ENCODE measurements at places on chromosomes 7 and 10.

GRCh38 chr7:94182066-94182465 lies 177.9 kb upstream of the BET1 start:
- DNase-seq: no peak

DNA sequence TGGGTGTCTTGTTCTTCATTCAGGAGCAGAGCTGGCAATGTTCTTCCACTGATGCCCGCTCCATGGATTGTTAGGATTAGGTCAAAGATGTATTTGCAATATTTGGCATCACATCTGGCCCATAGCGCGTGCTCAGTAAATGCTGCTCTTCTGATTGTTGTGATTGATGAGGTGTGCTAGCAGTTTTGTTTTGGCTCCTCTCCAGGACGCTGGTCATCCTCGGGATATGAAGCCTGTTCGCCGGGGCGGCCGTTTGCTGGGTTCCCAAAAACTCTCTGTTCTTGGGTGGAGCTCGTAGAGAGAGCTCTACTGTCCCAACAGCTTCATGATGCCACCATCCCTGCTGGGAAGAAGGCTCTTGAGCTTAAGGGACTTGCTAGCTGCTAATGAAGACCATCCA lies 96.9 kb downstream of the XRCC2 start:
- no peak for DNase-seq

- no peak for DNase-seq
Observed at GRCh38 chr10:110192552-110192951, 14.9 kb upstream of the MXI1 start.

GRCh38 chr7:23276376-23276775 lies 22.8 kb upstream of the MALSU1 start:
- DNase-seq: no peak

DNA sequence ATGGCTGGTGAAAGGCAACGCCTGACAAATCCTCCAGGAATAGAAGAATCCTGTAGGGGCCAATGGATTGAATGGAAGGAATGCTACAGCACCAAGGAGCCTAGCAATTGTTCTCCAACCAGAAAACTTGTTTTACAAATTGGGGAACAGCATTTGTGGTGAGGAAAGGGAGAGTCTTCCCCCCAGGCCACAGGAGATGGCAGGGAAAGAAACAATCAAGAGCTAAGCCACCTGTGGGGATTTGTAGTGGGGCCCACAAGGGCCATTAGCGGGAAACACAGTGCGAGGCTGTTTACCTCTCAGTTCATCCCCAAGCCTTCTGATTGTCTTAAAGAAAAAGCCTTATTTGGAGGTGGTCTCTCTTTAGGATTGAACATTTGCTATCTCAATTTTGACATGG lies 48.5 kb upstream of the KCNMA1 start:
- DNase-seq: no peak

DNA sequence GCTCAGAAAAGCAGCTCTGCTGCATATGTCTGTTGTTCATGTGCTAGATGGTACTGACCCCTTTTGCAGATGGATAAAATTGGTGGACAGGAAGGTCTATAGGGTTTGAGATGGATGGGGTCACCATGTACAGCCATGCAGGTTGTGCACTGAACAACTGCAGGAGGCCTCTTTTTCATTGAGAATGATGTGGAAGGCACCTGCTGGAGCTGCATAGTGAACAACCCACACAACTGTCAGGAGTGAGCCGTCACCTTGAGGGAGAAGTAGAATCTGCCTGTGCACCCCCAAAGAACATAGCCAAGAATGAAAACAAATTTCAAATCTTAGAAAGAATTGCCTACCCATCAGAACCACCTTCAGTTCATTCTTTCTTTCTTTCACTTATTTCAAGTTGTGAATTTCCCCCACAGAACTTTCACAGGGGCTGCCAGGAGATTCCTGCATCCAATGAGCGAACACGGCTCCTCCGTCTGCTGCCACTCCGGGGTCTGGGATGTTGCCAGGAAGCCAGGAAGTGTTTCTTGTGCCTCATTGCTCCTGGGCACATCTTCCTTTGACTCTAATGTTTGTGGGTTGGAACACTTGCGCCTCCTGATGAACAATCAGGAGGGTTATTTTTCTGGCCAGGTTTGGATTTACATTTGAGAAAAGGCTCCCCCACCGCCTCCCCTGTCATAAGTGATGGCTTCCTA lies 53.7 kb upstream of the DOCK1 start:
- DNase-seq: peak; percentile 15

DNA sequence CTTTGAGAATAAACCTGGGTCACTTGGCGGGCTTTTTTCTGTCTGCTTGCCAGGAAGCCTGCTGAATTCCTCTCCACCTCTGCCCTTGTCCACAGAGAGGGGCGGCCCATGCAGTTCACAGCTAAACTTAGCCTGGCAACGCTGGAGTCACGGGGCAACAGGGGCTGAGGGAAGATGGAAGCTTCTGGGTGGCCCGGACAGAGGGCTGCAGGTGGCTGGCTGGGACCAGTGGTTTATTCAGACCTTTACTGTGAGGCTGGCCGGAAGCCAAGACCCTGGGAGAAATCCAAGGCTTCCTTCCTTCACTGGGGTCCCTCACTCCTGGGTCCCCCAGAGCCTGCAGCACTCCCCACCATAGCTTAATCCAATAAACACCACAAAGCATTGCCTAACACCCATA lies 17.0 kb downstream of the ITPRIP start:
- DNase-seq: no peak

- DNase-seq: peak; percentile 56
Observed at GRCh38 chr10:78472551-78472890, 438.9 kb downstream of the RPS24 start.

DNA sequence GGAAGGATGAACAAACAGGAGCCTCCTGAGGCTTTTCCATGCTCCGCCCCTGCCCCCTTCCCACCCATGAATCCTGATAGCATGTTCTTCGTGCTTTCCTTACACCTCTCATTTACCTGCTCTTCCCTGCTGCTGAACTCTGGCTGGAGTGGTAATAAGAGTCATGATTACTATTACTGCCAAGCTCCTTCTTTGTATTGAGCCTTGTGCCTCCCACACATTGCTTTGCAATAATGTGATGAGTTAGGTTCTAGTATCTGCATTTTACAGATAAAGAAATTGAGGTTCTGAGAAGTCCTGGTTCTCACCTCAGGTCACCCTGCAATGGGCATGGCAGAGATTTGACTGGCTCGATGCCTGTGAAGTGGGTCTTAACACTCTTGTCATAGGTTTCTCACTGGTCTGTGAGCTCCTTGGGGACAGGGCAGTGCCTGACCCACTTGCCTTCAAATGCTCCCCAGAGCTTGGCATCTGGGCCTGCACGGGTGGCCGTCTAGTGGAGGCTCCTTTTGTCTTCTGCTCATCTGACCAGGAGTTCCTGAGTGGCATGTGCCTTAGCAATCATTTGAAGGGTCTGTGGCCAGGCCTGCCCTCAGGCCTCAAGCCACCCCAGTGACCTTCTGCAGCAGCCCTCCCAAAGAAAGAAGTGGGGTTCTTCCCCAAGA lies 309.2 kb upstream of the ZMIZ1 start:
- DNase-seq: no peak

GRCh38 chr7:43658718-43659548 lies 70.4 kb downstream of the COA1 start:
- no peak for DNase-seq

DNA sequence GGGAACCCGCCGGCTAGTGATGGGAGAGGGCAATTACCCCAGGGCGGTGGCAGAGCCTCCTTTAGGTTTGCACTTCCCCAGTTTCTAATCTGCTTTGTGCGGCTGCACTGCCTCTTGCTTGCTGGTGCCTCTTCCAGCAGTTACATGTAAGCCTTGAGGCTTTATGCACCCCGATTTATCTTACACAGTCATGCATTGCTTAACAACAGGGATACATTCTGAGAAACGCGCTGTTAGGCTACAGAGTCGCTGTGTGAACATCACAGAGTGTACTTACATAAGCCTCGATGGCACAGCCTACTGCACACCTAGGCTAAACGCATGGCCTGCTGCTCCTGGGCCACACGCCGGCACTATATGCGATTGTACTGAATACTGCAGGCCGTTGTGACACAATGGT lies 155.6 kb upstream of the MKI67 start:
- DNase-seq: no peak

DNA sequence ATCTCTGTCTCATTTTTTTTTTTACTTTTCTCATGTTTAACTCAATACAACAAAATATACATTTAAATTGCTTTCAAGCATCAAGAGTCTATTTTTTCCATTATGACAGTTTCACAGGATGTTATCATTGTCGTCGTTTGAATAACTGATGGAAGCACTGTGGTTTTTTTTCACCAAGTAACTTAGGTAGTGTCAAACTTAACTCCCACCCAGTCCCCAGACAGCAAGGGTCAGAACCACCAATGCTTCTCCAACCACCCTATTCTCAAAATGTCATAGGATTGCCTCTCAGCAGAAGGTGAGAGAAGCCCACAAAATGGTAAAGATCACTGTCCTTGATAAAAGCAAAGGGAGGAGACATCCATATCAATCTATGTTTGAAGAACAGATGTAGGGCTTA lies 339.4 kb downstream of the SFMBT2 start:
- DNase-seq: no peak

GRCh38 chr10:10855151-10855581 lies 162.5 kb upstream of the CELF2 start:
- DNase-seq: no peak

- no peak for DNase-seq
Observed at GRCh38 chr10:10901906-10902305, 115.8 kb upstream of the CELF2 start.
